A673 (cell line): ENCODE measurements at places on chromosomes 4 and X. TPM values are rescaled to one million over a fixed set of nuclear protein-coding genes. Genes with fewer than 3 reads are reported as not detected.

The UGT2B11 gene
- total RNA-seq: not detected in 2 replicates

The EMCN gene
- 7.8 and 7.9 TPM in 2 replicates for total RNA-seq

The IGSF1 gene
- not detected in 2 replicates for total RNA-seq

The VEGFC gene
- total RNA-seq: 0.44 TPM in 1 of 2 replicates, not detected in the other

The VGLL1 gene
- not detected in 2 replicates for total RNA-seq

The GAGE13 gene
- total RNA-seq: not detected in 2 replicates

The BMX gene
- total RNA-seq: not detected in 2 replicates

The FGFRL1 gene
- total RNA-seq: 30.4 and 40.8 TPM in 2 replicates

The UGT8 gene
- total RNA-seq: 1.2 and 1.8 TPM in 2 replicates

The SHROOM3 gene
- 9.3 and 10.6 TPM in 2 replicates for total RNA-seq

The HHIP gene
- total RNA-seq: 0.22 and 0.28 TPM in 2 replicates

The ANXA3 gene
- total RNA-seq: 0.86 TPM in 1 of 2 replicates, not detected in the other

The TLR1 gene
- total RNA-seq: 0.15 and 0.37 TPM in 2 replicates

The AFP gene
- total RNA-seq: not detected in 2 replicates
